Stimulated activated CD8-positive, alpha-beta memory T cell treated with anti-CD3 and anti-CD28 coated beads, Interleukin-7, amount 100 ng/mL, for 1 hour (primary cell): ENCODE measurements at places on chromosomes 6 and 20.

DNA sequence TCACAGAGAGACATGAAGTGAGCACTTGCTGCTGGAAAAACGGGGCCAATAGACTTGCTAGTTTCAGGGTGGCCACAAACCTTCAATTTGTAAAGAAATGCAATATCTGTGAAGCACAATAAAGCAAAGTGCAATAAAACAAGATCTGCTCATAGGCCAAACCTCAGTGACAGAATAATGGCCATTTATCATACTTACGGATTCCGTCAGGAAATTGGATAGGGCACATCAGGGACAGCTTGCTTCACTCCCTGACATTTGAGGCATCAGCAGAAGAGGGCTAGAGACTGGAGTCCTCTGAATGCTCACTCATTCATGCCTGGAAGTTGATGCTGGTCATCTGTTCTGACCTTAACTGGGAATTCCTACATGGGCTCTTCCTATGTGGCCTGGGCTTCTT lies 165.5 kb upstream of the OPRM1 start:
- no peak for DNase-seq

GRCh38 chr6:121759370-121759769 lies 323.9 kb downstream of the GJA1 start:
- DNase-seq = no peak

DNA sequence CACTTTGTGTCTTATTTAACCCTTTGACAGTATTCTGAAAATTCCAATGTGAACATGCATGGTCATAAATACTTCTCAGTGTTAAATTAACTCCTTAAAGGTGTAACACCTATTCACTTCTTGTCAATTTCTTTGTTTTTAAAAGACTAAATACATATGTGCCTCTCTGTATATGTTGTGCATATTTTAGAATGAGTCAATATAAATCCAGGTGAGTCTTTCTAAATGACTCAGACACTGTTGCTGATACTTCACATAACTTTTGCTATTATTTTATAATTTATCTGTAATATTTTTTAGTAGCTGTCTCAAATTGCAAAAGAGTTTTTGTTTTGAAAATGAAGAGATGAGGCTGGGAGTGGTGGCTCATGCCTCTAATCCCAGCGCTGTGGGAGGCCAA lies 36.0 kb downstream of the TIAM2 start:
- DNase-seq = no peak

DNA sequence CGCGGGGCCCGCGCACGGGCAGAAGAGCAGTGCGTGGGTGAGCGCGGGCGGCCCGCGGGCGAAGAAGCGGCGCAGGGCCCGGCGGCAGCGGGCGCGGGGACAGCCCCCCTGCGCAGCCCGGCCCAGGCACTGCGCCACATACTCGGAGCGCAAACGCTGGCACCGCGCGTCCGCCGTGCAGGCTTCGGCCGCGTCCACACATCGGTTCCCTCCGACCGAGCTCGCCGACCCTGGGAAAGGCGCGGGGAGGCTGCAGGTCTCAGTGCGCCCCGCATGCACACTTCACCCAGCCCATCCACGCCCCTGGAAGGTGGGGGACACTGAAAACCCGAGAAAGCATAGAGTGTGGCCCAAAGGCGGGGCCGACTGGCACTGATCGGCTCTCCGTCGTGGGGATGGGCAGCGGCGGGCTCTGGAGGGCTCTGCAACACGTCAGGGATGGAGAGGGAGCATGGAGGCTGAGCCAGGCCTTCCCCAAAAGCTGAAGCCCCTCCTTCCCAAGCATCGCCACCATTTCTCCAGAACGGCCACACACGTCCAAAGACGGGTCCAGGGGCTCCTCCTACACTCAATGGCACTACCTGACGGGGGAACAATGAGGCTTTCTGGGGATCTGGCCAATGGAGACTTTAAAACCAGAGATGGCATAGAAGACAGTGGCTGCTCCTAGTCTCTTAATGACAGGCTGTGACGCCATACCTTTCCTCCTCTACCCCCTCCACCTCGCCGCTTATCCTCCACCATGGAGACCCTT lies 2.0 kb downstream of the GFRA4 start:
- DNase-seq = no peak

GRCh38 chr20:48414786-48415185 lies 413.0 kb downstream of the PREX1 start:
- no peak for DNase-seq

DNA sequence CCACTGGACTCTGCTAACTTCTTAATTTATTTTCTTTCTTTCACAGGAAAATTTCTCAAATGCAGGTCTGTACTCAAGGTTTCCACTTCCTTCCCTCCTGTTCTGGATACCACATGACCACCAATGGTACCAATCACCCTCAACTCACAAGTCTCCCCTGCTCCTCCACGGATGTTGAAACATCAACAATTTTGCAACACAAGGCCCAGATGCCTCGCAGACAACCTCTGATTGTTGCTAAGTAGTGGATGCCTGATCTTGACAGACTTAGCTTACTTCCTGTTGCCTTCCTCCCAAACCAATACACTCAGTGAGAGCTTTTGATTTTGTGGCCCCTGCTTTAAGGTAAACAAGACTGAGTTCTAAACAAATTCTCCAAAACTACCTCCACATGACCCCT lies 146.6 kb downstream of the FRK start:
- no peak for DNase-seq

- no peak for DNase-seq
These were observed 473.3 kb upstream of the SLC35B3 start for GRCh38 chr6:8908638-8909037.

DNA sequence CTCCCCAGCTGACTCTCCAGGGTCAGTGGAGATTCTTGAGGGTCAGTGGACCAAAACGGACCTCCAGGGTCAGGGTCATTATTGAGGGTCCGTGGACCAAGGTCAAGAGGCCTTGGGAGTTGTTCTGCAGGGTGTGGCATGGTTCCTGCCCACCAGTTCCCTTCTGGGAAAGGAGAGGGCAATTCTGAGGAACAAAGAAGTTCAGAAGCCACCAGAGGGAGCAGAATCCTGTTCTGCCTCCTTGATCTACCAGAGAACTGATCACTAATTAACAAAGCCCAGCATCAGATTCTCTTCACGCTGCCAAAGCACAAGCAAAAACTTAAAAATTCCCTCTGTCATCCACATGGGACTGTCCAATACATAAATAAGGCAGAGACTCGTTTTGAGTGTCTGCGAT lies 263.4 kb downstream of the DHX35 start:
- DNase-seq = no peak
